Thoracic aorta (tissue), 2 donors: ENCODE measurements at places on chromosomes 1 and 21.

DNA sequence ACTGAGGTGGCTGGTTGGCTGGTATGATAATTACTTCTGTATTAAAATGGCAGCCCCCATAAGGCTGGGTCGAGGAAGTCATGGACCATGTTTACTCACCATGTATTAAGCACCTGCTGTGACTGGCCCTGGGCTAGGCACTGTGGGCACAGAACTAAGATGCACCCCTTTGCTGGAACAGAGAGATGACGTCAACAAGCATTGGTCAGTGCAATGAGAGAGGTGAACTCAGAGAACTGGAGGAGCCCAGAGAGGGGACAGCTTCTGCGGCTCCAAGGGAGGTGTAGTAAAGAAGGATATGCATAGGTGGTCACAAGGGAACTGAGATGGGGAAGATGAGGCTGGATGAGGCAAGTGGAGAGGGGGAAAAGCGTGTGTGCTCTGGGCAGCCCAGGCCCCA, 88.7 kb downstream of the KAZN start:
- DNase-seq = no peak

DNA sequence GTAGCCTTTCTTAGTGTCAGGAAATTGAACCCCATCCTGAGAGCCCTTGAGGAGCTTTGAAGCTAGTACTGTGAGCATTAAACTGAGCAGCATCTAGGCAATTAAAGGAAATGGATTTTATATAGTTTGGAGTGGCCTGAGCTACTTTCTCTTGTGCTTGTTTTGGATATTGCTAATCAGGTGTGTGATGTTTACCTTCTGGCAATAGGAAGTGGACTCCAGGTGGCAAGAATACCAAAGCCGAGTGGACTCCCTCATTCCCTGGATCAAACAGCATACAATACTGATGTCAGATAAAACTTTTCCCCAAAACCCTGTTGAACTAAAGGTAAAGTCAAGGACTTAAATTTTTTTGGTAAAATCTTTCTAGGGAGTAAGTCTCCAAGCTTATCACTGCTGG, 79.4 kb downstream of the MACF1 start:
- DNase-seq = no peak

- no peak for DNase-seq
Measured at GRCh38 chr1:105678334-105678733, 1378.1 kb upstream of the PRMT6 start.

- no peak for DNase-seq
Measured at GRCh38 chr1:51648180-51649109, 31.6 kb downstream of the OSBPL9 start.

DNA sequence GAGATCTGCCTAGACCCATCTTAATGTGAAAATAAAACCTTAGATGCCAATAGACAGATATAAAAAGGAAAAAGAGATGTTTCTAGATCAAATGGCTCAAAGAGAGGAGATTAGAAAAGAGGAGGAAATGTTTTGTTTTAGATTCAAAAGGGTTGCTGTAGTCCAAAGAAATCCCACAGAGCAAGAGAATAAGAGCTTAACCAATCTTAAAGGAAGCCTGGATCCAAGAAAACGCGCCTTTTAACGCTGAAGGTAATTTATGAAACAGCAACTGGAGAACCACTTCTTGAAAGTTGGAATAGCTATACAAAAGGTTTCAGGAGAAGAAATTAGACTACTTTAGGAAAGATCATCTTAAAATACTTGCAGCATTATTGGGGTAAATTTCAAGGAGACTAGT, 298.8 kb downstream of the BRINP2 start:
- no peak for DNase-seq

- DNase-seq = no peak
Measured at GRCh38 chr1:204191456-204191855, 4.8 kb downstream of the KISS1 start.

- no peak for DNase-seq
Measured at GRCh38 chr1:43577655-43578542, 47.2 kb downstream of the PTPRF start.
